H9 (cell line): ENCODE measurements at places on chromosomes 7 and 10.

DNA sequence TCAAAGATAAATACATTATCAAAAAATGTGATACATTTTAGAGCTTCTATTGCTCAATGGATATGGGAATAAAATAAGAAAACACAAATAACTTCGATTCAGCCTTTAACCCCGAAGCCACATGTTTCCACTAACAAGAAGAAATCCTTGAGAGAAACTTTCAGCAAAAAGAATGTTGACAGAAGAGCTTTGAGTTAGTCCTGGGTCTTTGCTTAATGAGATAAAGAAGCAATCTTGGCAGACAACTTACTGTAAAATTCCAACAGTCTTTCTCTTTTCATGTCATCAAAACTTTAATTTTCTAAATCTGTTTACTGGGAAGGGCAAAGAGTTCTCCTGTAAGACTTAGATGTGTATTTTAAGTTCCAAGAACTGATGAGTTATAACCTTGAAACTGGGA is 810.2 kb downstream of the CNTNAP2 start:
- no peak for DNase-seq

DNA sequence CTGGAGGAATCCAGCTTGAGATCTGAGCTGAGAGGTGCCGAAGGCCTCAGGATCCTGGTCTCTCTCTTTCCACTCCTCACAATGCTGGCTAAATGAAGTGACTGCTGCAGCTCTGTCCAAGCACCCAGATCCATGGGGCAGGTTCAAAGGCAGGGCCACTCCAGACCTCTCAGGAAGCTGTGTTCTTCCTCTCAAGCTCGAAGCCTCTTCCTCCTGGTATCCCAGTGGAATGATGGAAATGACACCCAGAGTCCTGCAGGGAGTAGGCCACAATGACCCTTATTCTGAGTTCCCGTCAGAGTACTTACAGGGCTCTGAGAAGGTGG is 574.1 kb downstream of the GRID1 start:
- no peak for DNase-seq

DNA sequence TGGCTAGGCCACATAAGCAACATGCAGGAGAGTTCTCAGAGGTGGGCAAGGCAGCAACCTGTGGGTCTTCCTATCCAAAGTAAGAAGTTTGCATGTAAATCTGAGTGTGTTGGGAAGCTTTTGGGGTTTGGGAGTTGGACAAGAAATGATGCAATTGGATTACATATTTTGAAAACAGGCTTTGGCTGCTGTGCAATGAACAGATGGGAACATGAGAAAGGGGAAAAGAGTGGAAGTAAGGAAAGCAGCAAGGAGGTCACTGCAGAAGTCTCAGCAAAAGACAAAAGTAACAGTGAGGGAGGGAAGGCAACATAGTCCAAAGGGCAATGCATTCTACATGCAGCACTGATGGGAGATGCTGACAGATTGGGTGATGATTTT is 61.1 kb upstream of the C10orf90 start:
- DNase-seq = no peak

- peak; percentile 43 for DNase-seq
These were observed 24.6 kb upstream of the INMT start for GRCh38 chr7:30727061-30727945.

DNA sequence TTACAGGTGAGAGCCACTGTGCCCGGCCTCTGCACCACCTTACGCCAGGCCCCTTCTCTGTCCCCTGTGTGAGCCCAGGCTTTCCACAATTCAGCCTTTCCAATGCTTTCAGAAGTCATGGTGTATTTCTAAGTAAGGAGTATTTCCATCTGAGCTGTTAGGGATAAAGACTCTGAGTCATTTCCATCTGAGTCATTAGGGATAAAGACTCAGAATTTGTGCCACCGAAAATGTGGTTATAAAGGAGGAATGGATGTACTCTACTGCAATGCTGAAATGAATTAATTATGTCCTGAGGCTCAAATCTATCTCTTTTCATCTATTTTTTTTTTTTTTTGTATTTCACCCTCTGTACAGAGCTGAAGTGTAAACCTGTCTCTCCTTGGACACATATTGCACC is 84.0 kb downstream of the GATA3 start:
- DNase-seq = no peak

DNA sequence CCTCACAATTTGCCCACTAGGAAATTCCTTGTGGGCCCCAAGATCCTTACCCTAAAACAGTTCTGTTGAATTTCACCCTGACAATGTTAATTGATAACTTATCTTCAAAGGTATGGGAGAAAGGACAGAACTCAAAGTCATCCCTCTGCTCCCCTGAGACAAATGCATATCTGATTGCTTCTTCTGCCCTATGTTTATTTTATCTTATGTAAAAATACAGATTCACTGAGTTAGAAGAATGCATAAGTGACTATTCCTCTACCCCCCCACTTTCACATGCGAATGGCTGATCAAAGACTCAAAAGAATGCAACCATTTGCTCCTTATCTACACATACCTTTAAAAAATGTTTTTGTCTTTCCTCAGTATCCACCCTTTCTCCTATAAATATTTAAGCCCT is 235.7 kb upstream of the SEMA3C start:
- no peak for DNase-seq

GRCh38 chr7:1562597-1563051 is 6.6 kb upstream of the TMEM184A start:
- no peak for DNase-seq

- DNase-seq = no peak
These were observed 944.3 kb downstream of the LRMDA start for GRCh38 chr10:76375761-76376160.
